Glutamatergic neuron (in vitro differentiated cells): ENCODE measurements at places on chromosomes 11 and 22.

DNA sequence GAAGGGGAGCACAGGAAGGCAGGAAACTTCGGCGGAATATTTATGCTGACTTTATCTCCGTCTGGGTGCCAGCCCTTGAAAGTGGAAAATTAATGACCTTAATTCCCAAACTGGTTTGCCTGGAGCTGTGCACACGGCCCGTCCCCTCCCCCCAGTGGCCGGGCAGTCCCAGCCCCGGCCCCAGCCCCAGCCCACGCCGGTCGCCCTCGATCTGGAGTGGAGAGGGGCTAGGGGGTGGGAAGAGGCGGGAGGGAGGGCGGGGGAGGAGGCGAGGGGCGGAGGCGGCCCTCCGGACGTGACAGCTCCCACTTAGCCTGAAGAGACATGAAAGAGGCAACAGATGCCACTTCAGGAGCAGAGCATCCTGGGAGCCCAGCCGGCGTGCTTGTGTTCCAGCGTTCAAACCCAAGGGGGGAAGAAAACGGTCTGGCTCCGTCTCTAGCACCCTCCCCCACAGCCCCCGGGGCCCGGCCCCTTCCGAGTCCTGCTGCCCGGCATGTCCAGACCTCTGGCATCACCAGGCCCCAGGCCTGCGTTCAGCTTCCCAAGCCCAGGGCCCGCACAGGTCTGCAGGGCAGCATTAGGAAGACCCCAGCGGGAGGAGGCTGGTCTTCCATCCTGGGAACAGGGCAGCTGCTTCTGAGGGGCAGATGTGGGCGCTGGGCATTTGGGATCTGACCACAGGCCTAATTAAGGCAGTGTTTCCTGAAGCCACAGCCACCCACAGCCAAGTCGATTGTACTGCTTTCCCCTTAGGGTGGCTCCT, 20.0 kb upstream of the LMO1 start:
- DNase-seq: peak; percentile 80

- DNase-seq: no peak
Observed at GRCh38 chr22:33450756-33451155, 392.6 kb upstream of the SYN3 start.

DNA sequence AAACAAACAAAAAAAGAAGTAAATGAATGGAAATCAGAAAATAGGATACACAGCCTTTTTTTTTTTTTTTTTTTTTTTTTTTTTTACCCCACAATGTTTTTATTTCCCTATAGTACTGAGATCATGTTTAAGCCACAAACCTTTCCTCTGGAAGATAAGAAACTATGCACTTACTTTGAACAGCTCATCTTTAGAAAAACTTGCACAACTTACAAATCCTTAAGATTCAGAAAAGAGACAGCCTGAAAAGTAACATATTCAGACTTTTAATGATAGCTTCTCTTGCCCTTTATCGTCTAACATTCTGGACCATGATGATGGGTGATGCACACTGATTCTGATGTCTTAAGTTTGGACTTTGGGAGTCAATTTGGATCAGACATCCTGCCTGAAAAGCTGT, 80.3 kb downstream of the TNRC6B start:
- no peak for DNase-seq

DNA sequence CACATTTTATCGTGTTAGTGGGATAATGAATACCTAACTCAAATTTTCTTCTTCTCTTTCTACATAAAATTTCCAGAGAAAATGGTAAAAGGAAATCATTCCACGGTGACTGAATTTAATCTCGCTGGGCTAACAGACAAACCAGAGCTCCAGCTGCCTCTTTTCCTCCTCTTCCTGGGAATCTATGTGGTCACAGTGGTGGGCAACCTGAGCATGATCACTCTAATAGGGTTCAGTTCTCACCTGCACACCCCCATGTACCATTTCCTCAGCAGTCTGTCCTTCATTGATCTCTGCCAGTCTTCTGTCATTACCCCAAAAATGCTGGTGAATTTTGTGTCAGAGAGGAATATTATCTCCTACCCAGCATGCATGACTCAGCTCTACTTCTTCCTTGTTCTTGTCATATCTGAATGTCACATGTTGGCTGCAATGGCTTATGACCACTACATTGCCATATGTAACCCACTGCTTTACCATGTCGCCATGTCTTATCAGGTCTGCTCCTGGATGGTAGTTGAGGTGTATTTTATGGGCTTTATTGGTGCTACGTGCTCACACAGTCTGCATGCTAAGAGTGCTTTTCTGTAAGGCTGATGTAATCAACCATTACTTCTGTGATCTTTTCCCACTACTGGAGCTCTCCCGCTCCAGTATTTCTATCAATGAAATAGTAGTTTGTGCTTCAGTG, 24.1 kb downstream of the OR10D3 start:
- no peak for DNase-seq

DNA sequence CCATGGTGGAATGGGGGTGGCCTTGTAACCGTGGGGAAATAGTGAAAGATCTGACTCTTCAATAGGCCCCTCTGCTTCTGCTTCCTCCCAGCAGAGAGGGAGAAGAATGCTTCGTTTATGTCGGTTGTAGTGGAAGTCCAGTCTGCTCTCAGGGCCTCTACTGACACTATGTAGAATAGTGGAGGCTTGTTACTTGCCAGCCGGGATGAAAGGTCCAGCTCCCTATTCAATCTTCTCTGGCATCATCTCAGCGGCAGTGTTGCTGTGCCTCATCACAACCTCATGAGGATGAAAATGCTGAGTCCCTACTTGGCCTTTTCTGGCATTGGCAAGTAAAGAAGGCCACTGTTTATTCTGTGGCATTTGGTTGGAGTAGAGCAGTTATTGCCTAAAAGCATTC, 820.9 kb upstream of the TENM4 start:
- DNase-seq: no peak

- DNase-seq: no peak
Observed at GRCh38 chr11:118370774-118371173, 11.4 kb downstream of the UBE4A start.

DNA sequence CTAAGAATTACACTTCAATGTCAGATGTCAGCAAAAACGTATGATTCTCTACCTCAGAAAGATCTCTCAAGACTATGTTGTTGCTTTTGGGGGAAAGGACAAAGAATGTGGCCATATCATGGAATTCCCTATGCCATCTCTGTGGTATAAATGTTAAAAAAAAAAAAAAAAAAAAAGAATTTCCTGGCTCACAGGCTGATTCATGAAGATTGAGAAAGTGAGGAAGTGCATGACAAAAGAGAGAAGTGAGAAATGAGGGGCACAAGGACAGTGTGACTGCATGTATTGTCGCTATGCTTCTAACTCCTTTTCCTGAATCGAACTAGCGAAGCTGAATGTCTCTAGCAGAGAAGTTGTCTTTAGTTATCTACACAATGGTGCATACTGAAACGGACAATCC, 80.6 kb upstream of the CARD18 start:
- DNase-seq: no peak

- DNase-seq: no peak
Observed at GRCh38 chr11:61958590-61958989, 8.4 kb downstream of the BEST1 start.

GRCh38 chr22:31133911-31134310, 6.4 kb downstream of the PLA2G3 start:
- no peak for DNase-seq

- DNase-seq: no peak
Observed at GRCh38 chr11:75543806-75544205, 18.1 kb upstream of the GDPD5 start.

DNA sequence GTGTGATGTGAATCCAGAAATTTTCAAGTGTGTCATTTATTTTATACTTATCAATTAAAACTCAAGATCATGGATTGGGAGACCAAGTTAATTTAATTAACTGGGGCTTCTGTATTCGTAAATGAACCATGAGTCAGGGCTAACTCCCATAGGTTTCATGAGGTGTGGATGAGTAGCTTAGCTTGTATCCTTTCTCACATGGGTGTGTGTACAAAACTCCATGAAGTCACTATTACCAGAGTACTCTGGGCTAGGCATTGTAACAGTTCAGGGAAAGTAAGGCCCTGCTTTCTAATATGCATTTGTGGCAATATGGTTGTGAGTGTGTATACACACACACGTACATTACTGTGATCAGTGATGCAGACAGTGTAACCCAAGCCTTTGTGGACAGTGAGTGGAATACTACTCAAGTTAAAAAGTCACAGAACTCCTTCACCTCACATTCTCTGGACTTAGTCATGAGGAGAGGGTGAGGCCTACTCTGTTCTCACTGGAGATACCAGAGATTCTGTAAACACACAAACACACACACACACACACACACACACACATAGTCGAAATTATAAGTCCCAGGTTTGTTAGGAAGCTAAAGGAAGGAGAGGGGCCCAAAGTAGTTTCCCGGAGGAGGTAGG, 3.5 kb downstream of the CNTF start:
- no peak for DNase-seq

DNA sequence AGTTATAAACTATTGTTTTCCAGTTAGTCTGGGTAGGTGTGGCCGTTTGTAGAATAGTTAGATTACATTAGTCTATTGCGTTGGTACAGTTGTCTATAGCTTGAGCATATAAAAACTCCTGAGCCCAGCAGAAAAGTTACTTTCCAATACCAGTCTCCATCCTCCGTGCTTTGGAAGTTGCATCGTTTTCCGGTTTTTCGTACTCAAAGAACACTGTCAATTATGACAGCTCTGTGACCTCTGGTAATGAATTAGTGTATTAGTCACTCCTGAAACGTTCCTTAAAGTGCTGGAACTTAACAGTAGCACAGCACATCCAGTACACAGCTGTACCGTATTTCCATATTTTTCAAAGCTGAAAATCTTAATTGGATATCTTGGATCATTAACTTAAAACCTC, 808 bp upstream of the MSANTD2 start:
- DNase-seq: no peak

- no peak for DNase-seq
Observed at GRCh38 chr11:8671651-8672062, 10.8 kb downstream of the TRIM66 start.

- DNase-seq: no peak
Observed at GRCh38 chr11:122963961-122964360, 17.7 kb downstream of the BSX start.
